Right lobe of liver (tissue), 6 donors: ENCODE measurements at places on chromosomes 5 and 9.

DNA sequence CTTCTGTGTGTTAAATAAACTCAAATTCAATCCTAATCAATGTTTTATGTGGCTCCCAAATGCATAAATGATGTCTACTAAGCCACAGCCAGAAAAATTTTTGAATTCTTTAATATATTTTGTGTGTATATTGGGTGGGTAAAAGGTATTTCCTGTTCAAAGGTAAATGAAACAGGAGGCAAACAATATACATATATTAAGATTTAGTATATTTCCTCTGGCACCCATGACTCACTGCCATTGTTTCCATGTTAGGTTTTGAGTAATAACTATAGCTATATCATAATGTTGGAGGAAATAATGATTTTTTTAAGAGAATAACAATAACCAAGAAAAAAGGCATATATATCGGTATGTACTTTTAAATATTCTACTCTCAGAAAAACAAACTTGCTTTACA is 1071.9 kb upstream of the CDH10 start:
- H3K27ac ChIP-seq, result no peak overlapping the region
- no peaks in the 10 kb centered on the region for H3K4me1 ChIP-seq
- H3K27me3 ChIP-seq, result no peaks in the 10 kb centered on the region
- H3K4me3 ChIP-seq, result no peak overlapping the region
- DNase-seq, result no peak
- H3K36me3 ChIP-seq, result no peaks in the 10 kb centered on the region

DNA sequence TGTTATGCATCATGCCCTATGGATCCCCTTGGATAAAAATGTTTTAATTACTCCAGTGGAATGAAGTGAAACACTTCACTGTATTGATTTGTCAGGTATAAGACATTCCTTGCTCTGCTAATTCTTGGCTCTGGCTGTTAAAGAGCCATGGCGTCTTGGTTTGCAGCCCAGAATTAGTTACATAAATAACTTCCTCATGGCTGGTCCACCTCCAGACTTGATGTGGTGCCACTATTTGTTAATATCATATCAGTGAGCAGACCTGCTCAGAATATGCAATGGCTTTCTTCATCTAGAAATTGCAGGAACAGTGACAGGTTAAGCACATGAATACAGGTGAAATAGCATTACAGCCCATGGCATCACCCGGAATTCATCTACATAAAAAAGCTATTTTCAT is 446.9 kb upstream of the GRIN3A start:
- no peak overlapping the region for H3K4me3 ChIP-seq
- no peak overlapping the region for H3K27ac ChIP-seq
- H3K27me3 ChIP-seq, result no peaks in the 10 kb centered on the region
- no peaks in the 10 kb centered on the region for H3K36me3 ChIP-seq
- H3K4me1 ChIP-seq, result no peaks in the 10 kb centered on the region
- no peak for DNase-seq

DNA sequence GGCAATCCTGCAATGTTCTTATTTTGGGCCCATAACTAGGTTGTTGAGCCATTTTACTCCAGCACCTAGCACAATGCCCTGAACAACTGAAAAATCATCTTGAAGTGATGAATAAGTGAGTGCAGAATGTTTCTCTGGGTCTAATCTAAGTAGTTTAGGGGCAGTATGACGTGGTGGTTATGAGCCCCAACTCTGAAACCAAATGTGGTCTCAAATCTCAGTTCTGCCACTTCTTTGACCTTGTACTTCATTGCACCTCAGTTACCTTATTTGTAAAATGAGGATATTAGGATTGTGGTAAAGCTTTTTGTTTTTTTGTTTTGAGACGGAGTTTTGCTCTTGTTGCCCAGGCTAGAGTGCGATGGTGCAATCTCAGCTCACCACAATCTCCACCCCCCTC is 80.9 kb upstream of the SNX2 start:
- H3K4me3 ChIP-seq, result no peak overlapping the region
- no peak overlapping the region for H3K27ac ChIP-seq
- no peak for DNase-seq
- no peaks in the 10 kb centered on the region for H3K27me3 ChIP-seq
- no peaks in the 10 kb centered on the region for H3K4me1 ChIP-seq

DNA sequence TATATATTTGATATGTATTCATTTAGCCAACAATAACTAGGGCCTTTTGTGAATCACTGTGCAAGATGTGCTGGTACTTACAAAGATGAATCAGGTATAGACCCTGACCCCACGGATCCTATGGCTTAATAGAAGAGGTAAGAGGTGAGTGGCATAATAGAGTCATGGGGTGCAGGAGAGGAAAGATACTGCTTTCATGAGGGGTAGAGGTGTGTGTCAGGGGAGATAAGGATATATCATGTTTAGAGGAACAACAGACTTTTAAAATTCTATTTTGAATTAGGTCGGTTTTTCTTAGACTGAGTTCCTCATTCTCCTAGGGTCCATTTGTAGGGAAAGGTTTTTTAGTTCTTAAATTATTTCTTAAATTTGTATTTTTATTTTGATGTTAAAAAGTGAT is 27.8 kb downstream of the ZCCHC7 start:
- H3K27ac ChIP-seq, result no peak overlapping the region
- H3K36me3 ChIP-seq, result no peaks in the 10 kb centered on the region
- DNase-seq, result no peak
- H3K4me3 ChIP-seq, result no peak overlapping the region
- H3K27me3 ChIP-seq, result no peaks in the 10 kb centered on the region
- no peaks in the 10 kb centered on the region for H3K4me1 ChIP-seq

GRCh38 chr5:151587796-151588555 is 3.2 kb downstream of the FAT2 start:
- no peak overlapping the region for H3K4me3 ChIP-seq
- no peak overlapping the region for H3K27ac ChIP-seq
- no peaks in the 10 kb centered on the region for H3K36me3 ChIP-seq
- DNase-seq, result no peak

DNA sequence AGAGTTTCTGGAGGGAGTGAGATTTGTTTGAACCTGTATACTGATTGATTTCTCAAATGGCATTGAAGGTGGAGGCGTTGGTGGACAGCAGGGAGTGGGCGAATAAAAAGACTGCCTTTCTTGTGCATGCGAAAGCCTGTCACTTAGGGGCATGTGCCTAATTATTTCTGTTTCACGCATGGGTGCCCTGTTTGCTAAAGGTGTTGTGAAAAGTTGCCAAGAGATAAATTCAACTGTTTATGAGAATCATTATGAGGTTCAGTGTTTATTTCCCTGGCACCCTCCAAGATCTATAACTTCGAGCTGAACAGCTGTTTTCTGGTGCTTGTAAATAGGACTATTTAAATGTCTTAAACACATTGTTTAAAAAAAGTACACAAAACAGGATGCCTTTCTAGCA is 67.4 kb upstream of the DMRTA1 start:
- H3K4me3 ChIP-seq, result no peak overlapping the region
- H3K27ac ChIP-seq, result no peak overlapping the region
- no peak for DNase-seq
- H3K4me1 ChIP-seq, result no peaks in the 10 kb centered on the region
- no peaks in the 10 kb centered on the region for H3K27me3 ChIP-seq
